ENCODE measurements at places on chromosomes 16 and 17.

DNA sequence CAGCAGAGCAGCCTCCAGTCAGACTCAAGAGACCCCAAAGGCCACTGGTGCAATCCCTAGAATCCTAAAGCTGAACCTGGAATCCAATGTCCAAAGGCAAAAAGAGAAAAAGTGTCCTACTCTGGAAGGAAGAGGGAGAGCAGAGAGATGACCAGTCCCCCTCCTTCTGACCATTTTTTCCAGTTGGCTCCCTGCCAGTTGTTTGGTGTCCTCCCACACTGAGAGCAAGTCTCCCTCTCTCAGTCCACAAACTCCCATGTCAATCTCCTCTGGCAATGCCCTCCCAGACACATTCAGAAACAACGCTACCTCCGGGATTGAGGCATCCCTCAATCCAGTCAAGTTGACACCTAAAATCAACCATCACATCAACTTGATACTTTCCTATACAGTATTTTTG, 4.3 kb upstream of the CLEC19A start:
- no peak for DNase-seq

- no peak for DNase-seq
These were observed 393 bp downstream of the ANKRD11 start for GRCh38 chr16:89489898-89490438.

- DNase-seq = no peak
These were observed 10.9 kb upstream of the PRKCB start for GRCh38 chr16:23824909-23825308.

- no peak for DNase-seq
These were observed 13.2 kb downstream of the IL34 start for GRCh38 chr16:70659546-70659945.

DNA sequence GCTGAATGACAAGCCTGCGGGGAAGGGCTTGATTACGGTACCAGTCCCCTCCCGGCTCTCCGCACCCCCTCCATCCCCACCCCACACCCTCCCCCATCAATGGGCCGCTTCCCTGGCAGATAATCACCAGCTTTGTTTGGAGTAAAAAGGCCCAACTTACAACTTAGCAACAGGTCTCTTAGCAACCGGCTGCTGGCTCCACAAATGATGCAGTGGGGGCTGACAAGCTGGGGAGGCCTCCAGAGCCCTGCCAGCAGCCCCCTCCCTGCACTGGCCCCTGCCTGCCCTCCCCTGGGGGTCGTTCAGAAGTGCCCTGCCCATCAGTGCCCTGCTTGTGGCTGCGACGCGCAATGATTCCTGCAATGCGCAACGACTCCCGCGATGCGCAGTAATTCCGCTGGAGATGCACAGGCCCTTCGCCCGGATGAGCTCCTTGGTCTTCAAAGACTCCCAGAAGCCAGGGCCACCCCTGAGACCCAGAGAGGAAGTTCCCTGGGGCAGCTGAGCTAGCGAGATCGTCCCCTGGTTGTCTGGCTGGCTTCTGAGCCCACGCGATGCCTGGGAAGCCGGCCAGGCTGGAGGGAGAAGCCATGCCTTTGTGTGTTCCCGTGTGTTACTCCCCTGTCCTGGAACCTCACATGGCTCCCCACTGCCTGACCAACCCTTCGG, 23.3 kb downstream of the CPNE2 start:
- peak; percentile 49 for DNase-seq

GRCh38 chr17:76383546-76384221, 725 bp upstream of the SPHK1 start:
- peak; percentile 71 for DNase-seq

DNA sequence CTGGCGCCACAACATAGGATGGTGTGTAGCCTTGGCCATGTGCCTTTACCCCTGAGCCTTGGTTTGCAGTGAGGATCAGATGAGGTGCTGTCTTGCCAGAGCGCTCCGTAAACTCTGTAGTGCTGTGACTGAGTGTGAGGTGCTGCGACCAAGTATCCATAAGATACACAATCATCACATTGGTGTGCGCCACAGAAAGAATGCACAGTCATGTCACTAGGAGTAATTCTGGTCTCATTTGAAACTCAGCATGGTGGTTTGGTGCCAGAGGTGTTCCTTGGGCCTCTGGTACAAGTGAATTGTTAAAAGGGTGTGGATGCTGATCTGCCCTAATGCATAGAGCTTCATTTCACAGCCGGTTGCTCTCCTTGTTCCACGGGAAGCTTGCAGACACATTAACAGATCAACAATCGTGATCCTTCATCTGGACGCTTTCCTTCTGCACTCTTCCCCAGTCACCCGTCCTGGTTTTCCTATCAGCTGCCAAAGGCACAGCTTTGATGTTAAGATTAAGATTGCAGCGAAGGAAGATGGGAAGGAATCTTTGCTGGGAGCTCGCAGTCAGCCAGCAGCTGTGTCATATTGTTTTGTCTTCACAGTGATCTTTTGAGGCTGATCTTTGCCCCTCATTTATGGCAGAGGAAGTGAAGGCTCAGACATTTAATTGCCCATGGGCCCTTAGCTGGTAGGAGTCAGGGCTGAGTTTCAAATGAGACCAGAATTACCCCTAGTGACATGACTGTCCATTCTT, 79.1 kb downstream of the KSR1 start:
- no peak for DNase-seq

GRCh38 chr16:30398661-30399434, 3.6 kb downstream of the ZNF48 start:
- DNase-seq = no peak

DNA sequence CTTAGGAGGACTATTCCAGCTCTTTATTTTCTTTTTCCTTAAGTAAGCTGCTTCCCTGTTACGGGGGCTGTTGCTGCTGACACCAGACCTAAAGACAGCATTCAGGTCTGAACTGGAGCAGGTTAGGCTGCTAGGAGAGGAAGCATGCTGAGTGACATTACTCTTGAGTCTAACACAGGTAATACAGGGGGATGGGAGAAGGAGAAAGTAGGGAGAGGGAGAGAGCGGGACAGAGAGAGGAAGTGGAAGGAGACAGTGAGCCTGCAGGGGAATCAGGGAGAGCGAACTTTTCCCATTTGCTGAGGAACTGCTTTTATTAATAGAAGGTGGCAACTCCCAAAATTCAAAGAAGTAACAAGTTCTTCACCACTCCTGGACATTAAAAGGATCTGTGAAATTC, 130.9 kb downstream of the PARN start:
- no peak for DNase-seq

GRCh38 chr17:6340708-6341107, 94.2 kb downstream of the AIPL1 start:
- no peak for DNase-seq

DNA sequence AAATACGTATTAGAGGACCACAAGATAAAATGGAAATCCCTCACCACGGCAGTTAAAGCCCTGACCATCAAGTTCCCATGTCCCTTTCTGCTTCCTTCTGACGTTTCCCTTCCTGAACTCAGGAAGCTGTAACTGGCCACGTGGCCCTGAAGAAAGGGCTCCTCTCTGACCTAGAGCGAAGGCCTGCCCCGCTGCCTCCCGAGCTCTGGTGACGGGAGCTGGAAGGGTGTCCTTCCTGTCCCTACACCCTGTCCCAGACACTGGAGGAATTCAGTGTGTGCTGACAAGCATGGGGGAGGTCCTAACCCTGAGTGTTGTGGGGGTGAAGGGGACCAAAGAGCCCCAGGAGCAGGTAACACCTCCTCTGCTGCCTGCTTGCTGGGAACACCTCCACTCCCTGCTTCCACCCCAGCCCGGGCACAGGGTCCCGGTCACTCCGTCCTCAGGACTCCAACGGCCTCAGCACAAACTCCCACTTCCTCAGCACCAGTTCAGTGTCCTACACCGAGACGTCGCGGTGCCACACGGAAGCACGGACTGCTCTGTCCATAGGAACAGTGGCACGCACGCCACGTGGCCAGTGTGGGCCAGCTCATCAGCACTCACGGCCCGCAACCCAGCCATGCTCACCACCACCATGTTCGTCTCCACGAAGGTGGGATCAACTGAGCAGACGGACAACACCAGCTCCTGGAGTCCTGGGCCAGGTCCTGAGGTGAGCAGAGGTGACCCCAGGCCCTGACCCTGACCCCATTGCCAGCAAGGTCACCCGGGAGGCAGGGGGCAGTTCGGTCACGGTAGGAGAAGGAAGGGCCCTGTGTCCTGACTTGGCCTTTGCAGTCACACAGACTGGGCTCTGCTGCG, 16.9 kb downstream of the TMEM235 start:
- no peak for DNase-seq

DNA sequence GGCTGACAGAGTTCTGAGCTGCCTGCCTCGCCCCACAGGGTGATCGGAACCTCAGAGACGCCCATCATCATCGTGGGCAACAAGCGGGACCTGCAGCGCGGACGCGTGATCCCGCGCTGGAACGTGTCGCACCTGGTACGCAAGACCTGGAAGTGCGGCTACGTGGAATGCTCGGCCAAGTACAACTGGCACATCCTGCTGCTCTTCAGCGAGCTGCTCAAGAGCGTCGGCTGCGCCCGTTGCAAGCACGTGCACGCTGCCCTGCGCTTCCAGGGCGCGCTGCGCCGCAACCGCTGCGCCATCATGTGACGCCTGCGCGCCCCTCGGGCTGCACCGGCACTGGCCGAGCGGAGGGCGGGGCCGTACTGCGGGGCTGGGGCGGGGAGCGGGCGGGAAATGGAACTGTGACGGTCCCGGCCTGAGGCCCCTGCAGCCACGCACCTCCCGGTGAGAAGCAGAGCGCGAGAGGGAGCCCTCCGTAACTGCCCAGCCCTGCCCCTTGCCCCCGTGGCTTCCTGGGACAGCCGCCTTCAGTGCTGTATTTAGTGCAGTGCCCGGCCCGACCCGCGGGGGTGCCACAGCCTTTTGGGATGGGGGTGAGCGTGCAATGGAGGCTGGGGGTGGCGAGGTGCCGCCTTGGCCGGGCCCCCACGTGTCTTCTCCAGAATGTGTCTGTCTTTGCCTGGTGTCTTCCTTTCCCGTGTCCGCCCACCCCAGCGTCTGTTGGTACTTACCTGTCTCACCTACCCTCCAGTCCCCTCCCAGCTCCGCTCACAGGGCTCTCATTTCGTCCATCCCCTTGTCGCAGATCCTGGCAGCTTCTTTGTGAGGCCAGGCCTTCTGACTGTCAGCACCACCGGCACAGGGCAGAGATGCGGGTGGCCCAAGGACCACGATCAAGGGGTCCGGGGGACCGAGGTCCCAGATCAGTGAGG, 9.8 kb downstream of the RASL10B start:
- DNase-seq = no peak

GRCh38 chr17:79127534-79128135, 53.0 kb downstream of the ENGASE start:
- no peak for DNase-seq

- DNase-seq = no peak
These were observed 44.6 kb downstream of the RMI2 start for GRCh38 chr16:11389631-11390565.

GRCh38 chr17:50830994-50831393, 4.4 kb upstream of the WFIKKN2 start:
- no peak for DNase-seq
